ENCODE measurements at places on chromosomes 13 and 19.
A peak's percentile ranks its signal among the peaks of the same experiment; 100 is the strongest.

- DNase-seq: no peak
- no peak overlapping the region for H3K27ac ChIP-seq
- no peaks in the 10 kb centered on the region for H3K36me3 ChIP-seq
- peaks cover 4% of the 10 kb centered on the region for H3K4me1 ChIP-seq
- H3K4me3 ChIP-seq: no peak overlapping the region
These were observed 22.2 kb downstream of the SLC10A2 start for GRCh38 chr13:103044056-103044455.

- H3K4me1 ChIP-seq: peaks cover 6% of the 10 kb centered on the region
- H3K27ac ChIP-seq: no peak overlapping the region
- H3K27me3 ChIP-seq: peaks cover 8% of the 10 kb centered on the region
- no peaks in the 10 kb centered on the region for H3K36me3 ChIP-seq
These were observed 39.5 kb downstream of the SERP2 start for GRCh38 chr13:44413095-44413494.

DNA sequence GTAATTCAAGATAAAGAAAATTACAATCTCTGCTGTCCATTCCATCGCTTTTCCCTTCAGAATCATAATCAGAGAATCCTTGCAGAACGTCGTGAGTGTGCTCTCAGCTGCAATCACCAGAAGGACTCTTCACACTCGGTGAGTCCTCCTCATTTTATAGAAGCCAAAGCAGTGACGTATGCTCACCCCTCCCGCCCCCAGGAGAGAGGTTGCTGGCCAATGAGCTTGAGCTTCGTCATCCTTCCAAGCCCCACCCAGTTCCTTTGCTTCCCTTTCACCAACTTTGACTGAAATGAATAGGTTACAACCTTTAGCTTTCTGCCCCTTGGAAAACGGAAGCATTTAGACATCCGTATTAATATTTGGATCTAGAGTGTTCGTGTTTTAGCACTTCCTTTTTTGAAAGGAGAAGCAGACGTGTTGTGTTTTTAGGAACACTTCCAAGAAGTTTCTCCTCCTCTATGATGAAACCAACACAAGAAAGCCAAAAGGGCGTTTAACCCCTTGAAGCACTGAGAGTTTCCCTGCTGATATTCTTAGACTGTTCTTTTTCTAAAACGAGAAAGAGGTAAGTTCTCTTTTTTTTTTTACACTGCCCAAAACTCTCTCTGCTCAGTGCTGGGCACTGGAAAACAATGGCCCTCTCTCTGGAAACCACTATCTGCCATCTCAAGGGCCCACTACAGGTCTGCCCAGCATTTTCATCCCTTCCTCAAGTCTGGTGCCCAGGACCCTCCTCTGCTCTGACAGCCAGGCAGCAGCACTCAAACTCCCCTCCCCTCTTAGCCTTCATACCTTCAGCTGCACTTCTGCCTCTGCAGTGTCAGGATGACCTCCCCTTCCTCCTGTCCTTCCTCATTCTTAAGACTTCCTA lies 44.3 kb upstream of the CEACAM21 start:
- H3K4me1 ChIP-seq: no peaks in the 10 kb centered on the region
- no peak for DNase-seq
- H3K36me3 ChIP-seq: no peaks in the 10 kb centered on the region
- H3K27ac ChIP-seq: peak overlapping the region; percentile 20
- H3K27me3 ChIP-seq: peaks cover 7% of the 10 kb centered on the region
- no peak overlapping the region for H3K4me3 ChIP-seq

DNA sequence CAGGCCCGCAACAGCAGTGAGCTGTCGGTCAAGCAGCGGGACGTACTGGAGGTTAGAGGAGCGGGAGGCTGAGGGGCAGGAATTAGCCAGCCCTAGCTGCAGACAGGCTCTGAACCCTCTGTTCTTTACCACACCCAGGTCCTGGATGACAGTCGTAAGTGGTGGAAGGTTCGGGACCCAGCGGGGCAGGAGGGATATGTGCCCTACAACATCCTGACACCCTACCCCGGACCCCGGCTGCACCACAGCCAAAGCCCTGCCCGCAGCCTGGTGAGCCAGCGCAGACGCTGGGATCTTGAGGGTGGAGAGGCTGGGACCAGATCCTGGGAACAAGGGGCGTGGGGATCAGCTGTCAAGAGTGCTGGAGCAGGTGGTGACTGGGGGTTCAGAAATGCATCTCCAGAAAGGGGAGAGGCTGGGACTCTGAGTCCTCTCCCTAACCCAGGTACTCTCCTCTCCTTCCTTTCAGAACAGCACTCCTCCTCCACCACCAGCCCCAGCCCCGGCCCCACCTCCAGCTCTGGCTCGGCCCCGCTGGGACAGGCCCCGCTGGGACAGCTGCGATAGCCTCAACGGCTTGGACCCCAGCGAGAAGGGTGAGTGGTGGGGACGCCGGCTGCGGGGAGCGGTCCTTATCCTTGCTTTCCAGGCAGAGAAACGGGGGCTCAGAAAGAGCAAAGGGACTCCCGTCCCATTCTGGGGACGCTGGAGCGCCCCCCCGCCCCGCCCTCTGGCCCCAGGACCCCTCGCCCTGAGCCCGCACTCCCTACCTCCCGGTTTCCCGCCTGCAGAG lies 10.4 kb downstream of the EPS8L1 start:
- no peak for DNase-seq
- no peak overlapping the region for H3K27ac ChIP-seq
- H3K27me3 ChIP-seq: peaks cover 56% of the 10 kb centered on the region
- peaks cover 15% of the 10 kb centered on the region for H3K4me1 ChIP-seq
- peaks cover 6% of the 10 kb centered on the region for H3K36me3 ChIP-seq
- peak overlapping the region; percentile 35 for H3K4me3 ChIP-seq

DNA sequence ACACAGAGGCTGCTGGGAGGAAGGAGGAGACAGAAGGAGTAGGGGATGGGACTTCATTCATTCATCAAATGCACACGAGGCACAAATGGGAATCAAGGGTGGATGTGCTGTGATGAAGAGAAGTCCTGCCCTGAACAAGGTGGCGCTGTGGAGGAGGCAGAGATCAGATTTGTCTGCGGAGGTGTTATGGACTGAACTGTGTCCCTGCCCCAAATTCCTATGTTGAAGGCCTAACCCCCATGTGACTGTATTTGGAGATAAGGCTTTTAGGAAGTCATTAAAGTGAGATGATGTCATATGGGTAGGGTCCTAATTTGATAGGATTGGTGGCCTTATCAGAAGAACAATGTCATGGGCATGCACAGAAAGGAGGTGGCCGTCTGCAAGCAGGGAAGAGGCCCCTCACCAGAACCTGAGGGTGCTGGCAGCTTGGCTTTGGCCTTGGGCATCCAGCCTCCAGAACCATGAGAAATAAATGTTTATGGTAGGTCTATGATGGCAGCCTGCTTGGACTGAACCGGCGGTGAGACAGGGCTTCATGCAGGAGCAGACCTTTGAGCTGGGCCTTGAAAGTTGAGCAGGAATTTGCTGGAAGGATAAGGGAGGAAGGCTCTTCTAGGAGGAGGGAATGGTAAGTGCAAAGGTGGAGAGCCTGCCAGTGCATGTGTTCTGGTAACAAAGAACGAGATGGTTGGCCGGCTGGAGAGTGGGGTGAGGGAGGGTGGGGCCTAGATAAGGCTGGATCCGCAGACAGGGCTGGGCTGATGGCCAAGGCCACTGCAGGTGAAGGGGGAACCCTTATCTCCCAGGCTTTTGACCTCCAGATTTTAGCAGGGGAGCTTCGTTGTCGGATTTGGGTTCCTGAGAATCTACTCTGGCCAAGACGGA lies 2.7 kb upstream of the CEBPA start:
- H3K36me3 ChIP-seq: no peaks in the 10 kb centered on the region
- no peak for DNase-seq
- peaks cover 6% of the 10 kb centered on the region for H3K27me3 ChIP-seq
- peak overlapping the region; percentile 76 for H3K4me3 ChIP-seq
- H3K4me1 ChIP-seq: peaks cover 27% of the 10 kb centered on the region

DNA sequence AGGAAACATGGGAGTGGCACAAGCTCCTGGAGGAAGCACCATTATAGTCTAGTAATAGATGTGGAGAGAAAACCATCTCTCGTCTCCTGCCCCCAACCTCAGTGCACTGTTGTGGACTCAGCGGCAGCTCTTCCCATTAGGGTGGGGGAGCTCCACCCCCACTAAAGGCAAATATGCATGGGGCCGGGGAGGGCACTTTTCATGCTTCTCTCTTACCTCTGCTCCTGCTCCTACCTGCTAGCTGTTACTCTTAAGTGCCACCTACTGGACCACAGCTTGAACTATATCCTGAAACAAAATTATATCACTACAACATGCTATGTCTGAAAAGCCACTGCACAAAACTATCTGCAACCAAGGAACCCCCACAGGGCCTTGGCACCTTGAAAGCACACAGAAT lies 112.6 kb upstream of the DACH1 start:
- no peaks in the 10 kb centered on the region for H3K36me3 ChIP-seq
- H3K4me3 ChIP-seq: no peak overlapping the region
- no peak overlapping the region for H3K27ac ChIP-seq
- H3K27me3 ChIP-seq: no peaks in the 10 kb centered on the region

DNA sequence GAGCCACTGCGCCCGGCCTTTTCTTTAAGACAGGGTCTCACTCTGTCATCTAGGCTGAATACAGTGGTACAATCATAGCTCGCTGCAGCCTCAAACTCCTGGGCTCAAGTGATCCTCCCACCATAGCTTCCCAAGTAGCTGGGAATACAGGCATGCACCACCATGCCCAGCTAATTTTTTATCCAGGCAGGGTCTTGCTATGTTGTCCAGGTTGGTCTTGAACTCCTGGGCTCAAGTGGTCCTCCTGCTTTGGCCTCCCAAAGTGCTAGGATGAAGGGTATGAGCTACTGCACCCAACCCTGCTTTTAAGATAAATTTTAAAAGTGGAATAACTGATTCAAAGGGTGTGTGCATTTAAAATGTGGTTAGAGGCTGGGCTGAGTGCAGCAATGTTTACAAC lies 14.1 kb downstream of the NOSIP start:
- no peak overlapping the region for H3K4me3 ChIP-seq
- H3K27me3 ChIP-seq: no peaks in the 10 kb centered on the region
- H3K4me1 ChIP-seq: peaks cover 23% of the 10 kb centered on the region
- no peak for DNase-seq
- no peak overlapping the region for H3K27ac ChIP-seq

GRCh38 chr19:33388231-33388724 lies 14.8 kb downstream of the CEBPG start:
- peaks cover 3% of the 10 kb centered on the region for H3K36me3 ChIP-seq
- no peak overlapping the region for H3K4me3 ChIP-seq
- H3K4me1 ChIP-seq: no peaks in the 10 kb centered on the region
- H3K27ac ChIP-seq: no peak overlapping the region
- no peaks in the 10 kb centered on the region for H3K27me3 ChIP-seq
- DNase-seq: no peak

GRCh38 chr19:14770136-14770535 lies 8.2 kb downstream of the ADGRE2 start:
- H3K27ac ChIP-seq: no peak overlapping the region
- H3K36me3 ChIP-seq: no peaks in the 10 kb centered on the region
- DNase-seq: no peak
- no peaks in the 10 kb centered on the region for H3K4me1 ChIP-seq
- peaks cover 2% of the 10 kb centered on the region for H3K27me3 ChIP-seq

- H3K27me3 ChIP-seq: no peaks in the 10 kb centered on the region
- H3K4me1 ChIP-seq: peaks cover 10% of the 10 kb centered on the region
- DNase-seq: no peak
- H3K27ac ChIP-seq: no peak overlapping the region
- no peak overlapping the region for H3K4me3 ChIP-seq
- H3K36me3 ChIP-seq: no peaks in the 10 kb centered on the region
These were observed 24.0 kb downstream of the TPT1 start for GRCh38 chr13:45316996-45317395.

DNA sequence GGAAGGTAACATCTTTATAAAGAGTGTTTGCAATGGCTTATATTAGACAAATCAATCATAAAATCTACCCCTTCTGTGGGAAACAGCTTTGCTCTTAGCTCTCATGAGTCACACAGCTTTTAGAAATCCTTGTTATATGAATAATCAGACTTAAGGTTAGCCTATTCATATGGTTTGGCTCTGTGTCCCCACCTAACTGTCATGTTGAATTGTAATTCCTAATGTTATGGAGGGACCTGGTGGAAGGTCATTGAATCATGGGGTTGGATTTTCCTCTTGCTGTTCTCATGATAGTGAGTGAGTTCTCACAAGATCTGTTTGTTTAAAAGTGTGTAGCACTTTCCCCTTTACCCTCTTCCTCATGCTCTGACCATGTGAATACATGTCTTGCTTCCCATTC lies 704.2 kb upstream of the KLHL1 start:
- peaks cover 3% of the 10 kb centered on the region for H3K4me1 ChIP-seq
- H3K36me3 ChIP-seq: peaks cover 3% of the 10 kb centered on the region
- DNase-seq: no peak
- no peaks in the 10 kb centered on the region for H3K27me3 ChIP-seq
- no peak overlapping the region for H3K27ac ChIP-seq

GRCh38 chr13:85567909-85568308 lies 231.3 kb downstream of the SLITRK6 start:
- no peak for DNase-seq
- no peaks in the 10 kb centered on the region for H3K4me1 ChIP-seq
- H3K27me3 ChIP-seq: no peaks in the 10 kb centered on the region
- no peak overlapping the region for H3K4me3 ChIP-seq

GRCh38 chr19:5030822-5031221 lies 61.9 kb downstream of the KDM4B start:
- DNase-seq: no peak
- H3K4me3 ChIP-seq: no peak overlapping the region
- H3K36me3 ChIP-seq: peaks cover 6% of the 10 kb centered on the region
- no peaks in the 10 kb centered on the region for H3K4me1 ChIP-seq
- H3K27ac ChIP-seq: no peak overlapping the region
- no peaks in the 10 kb centered on the region for H3K27me3 ChIP-seq

DNA sequence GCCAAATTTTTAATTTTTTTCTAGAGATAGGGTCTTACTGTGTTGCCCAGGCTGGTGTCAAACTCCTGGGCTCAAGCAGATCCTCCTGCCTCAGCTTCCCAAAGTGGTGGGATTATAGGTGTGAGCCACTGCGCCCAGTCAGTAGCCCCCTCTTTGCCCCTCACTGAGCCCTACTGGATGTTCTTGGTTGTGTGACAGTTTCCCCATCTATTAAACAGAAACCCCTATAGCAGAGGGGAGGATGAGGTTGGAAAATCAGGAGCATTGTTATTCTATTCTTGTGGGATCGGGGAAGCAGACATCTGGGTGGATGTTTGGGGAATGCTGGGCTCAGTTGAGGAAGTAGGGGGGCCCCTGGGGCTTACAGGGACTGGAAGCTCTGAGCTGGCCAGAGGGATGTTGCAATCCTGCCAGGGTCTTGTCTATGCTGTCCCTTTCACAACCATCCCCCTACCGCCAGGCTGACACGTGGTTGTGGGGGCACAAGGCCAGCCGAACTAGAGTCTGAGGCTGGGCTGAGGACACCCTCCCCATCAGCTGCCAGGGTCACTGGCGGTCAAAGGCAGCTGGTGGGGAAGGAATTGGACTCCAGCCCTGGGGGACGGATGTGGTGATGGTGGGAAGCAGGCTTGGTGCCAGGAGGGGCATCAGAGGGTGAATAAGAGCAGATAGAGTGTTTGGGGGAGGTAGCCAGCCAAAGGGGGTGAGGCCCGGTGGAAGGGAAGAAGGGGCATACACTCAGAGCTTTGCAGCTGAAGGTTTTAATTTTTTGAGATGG lies 10.9 kb downstream of the APOC1 start:
- peaks cover 24% of the 10 kb centered on the region for H3K4me1 ChIP-seq
- no peak for DNase-seq

GRCh38 chr13:113090415-113090770 lies 15.2 kb upstream of the F7 start:
- no peak overlapping the region for H3K4me3 ChIP-seq
- H3K36me3 ChIP-seq: peaks cover 11% of the 10 kb centered on the region
- no peak overlapping the region for H3K27ac ChIP-seq
- H3K27me3 ChIP-seq: no peaks in the 10 kb centered on the region

Data from progenitor cell of endocrine pancreas (in vitro differentiated cells).